ENCODE measurements at places on chromosomes 13 and 19.

DNA sequence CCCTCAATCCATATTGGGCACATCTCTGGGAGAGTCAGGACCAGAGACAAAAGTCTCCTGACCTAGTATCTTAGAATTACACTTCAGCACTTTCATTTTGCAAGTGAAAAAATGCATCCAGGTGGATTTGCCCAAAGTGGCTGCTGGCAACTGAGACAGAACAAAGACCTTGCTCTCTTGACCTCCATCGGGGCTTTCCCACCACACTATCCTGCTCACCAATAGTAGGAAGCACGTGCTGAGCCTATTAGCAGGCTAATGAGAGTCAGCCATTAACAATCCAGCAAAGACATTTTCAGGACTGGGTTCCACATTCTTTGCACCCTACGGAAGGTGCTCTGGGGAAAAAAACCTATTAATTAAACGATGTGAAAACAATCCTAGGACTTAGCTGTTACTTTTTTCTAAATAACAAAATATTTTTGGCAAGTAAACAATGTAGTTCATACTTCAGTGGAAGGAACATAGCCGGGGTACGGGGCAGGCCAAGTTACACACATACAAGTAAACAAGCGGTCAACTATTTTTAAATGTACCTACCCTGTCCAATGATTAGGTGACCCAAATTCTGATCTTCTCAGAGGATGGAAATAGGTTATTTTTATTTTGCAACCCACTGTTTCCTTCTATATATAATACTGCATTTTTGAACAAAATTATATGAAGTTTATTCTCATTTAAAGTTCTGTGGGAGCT lies 78.6 kb downstream of the CDADC1 start:
- no peak for DNase-seq

DNA sequence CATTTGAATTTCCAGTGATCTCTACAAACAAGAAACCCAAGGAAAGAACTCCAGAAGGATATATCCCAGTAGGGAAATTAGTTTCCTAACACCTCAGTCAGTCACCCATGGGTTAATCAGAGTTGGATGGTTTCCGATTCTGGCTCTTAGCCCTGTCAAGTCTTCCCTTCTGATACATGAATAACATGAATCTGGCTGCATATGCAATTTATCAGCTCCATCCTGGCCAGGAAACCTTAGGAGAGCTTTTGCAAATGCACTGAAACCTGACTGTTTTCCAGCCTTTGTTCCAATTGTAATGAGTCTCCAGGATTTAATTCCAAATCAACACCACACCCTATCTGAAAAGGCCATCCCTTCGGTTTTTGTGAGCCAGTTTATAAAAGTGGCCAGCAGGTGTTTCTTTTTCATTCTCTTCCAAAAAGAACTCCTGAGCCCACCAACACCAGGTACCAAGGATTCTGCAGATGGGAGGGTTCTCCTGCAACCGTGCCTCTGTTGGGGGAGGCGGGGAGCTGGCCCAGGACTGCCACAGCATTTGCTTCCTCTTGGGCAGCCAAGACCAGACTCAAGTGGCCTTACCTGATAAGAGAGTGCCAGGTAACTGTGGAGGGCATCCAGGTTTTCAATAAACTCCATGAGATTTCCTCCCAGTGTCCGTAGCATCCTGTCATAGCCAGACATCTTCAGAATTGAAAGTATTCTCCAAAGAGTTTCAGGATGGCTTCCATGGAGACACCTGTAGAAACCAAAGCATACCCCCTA lies 77.5 kb downstream of the C13orf42 start:
- DNase-seq: no peak

DNA sequence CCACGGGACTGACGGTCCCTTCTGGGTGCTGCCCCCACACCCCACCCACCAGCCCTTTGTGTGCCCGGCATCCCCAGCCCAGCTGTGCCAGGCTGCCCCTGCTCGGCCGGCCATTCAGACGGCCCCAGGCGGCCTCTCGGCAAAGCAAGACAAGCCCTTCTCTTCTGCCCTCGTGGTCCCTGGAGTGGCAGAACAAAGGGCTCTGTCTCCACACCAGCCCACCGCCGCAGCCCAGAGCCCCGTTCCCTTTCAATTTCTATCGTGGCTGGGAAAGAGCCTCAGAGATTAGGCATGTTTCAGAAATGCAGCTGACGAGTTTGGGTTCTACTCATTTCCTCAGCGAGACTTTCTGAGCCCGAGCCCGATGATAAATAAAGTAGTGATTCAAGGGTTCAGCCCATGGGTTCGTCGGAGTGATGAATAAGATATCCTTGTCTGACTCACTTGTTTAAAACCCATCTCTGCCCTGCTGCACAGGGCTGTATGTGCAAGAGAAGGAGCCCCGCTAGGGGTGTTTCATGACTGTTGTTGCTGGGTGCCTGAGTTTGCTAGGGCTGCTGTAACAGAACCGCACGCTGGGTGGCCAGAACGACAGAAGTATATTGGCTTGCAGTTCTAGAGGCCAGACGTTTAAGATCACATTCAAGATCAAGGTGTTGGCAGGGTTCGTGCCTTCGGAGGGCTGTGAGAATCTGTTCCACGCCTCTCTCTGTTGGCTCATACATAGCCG lies 4.3 kb downstream of the MYO9B start:
- peak; percentile 95 for DNase-seq

- DNase-seq: no peak
These were observed 516 bp upstream of the FAM32A start for GRCh38 chr19:16184665-16185122.

- no peak for DNase-seq
These were observed 238.0 kb upstream of the SOX21 start for GRCh38 chr13:94950303-94950702.

GRCh38 chr19:11364935-11365334 lies 9.5 kb upstream of the SWSAP1 start:
- DNase-seq: no peak

- no peak for DNase-seq
These were observed 6.1 kb downstream of the FOSB start for GRCh38 chr19:45473682-45474605.

GRCh38 chr13:34155931-34156607 lies 338.1 kb downstream of the RFC3 start:
- no peak for DNase-seq

DNA sequence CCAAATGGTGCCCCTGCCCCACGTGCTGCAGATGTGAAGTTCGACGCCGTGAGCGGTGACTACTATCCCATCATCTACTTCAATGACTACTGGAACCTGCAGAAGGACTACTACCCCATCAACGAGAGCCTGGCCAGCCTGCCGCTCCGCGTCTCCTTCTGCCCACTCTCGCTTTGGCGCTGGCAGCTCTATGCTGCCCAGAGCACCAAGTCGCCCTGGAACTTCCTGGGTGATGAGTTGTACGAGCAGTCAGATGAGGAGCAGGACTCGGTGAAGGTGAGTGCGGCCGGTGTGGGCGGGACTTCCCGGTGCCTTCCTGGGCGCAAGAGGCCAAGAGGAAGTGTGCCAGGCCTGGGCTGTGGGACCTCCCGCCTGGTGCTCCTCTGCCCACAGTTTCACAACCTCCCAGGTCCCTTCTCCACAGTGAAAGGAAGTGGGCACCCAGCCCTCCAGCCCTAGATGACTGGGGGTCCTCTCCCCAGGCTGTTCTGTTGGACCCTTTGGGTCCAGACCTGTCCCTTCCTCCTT lies 14.1 kb upstream of the RELB start:
- DNase-seq: no peak

- no peak for DNase-seq
These were observed 1.1 kb downstream of the CCDC97 start for GRCh38 chr19:41311072-41311471.

GRCh38 chr19:46265217-46265828 lies 31.5 kb upstream of the HIF3A start:
- peak; percentile 63 for DNase-seq

DNA sequence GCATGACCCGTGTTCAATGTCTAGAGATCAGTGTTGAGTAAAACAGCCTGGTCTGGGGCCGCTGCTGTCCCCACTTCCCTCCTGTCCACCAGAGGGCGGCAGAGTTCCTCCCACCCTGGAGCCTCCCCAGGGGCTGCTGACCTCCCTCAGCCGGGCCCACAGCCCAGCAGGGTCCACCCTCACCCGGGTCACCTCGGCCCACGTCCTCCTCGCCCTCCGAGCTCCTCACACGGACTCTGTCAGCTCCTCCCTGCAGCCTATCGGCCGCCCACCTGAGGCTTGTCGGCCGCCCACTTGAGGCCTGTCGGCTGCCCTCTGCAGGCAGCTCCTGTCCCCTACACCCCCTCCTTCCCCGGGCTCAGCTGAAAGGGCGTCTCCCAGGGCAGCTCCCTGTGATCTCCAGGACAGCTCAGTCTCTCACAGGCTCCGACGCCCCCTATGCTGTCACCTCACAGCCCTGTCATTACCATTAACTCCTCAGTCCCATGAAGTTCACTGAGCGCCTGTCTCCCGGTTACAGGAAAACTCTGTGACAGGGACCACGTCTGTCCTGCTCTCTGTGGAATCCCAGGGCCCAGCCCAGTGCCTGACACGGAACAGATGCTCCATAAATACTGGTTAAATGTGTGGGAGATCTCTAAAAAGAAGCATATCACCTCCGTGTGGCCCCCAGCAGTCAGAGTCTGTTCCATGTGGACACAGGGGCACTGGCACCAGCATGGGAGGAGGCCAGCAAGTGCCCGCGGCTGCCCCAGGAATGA lies 1.5 kb upstream of the CEACAM5 start:
- DNase-seq: no peak

GRCh38 chr19:13989487-13989886 lies 16.6 kb downstream of the RFX1 start:
- no peak for DNase-seq

- peak; percentile 69 for DNase-seq
These were observed at the start of gene ZNF814 for GRCh38 chr19:57888560-57889231. TSS of gene ZNF814 (minus strand) at chr19:57889037. CDS start at chr19:57888802, 235 bp downstream.

DNA sequence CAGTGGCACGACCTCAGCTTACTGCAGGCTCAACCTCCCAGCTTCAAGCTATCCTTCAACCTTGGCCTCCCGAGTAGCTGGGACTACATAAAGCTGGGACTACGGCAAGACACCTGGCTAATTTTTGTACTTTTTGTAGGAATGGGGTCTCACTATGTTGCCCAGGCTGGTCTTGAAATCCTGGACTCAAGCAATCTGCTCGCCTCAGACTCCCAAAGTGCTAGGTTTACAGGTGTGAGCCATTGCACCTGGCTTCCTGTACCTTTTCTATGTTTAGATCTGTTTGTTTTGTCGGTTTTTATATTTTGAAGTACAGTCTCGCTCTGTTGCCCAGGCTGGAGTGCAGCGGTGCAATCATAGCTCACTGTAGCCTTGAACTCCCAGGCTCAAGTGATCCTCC lies 17.5 kb upstream of the TICAM1 start:
- DNase-seq: no peak

- peak; percentile 14 for DNase-seq
These were observed 104.5 kb downstream of the URI1 start for GRCh38 chr19:30046522-30046921.

- DNase-seq: no peak
These were observed 27.2 kb downstream of the MYH14 start for GRCh38 chr19:50230379-50231351.

DNA sequence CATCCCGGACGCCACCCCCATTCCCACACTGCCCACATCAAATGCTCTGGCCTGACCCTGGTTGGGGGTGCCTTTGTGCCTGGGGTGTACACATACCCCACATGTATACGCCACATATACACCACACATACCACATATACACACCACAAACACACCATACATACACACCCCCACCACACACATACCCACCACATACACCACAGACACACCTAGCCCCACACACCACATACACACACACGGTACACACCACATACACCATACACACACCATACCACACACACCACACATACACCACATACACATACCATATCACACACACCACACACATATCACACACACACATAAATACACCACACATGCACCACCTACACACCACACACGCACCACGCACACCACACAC lies 10.2 kb downstream of the ERFL start:
- no peak for DNase-seq

- DNase-seq: no peak
These were observed 23.5 kb upstream of the DCLK1 start for GRCh38 chr13:36154567-36155291.

DNA sequence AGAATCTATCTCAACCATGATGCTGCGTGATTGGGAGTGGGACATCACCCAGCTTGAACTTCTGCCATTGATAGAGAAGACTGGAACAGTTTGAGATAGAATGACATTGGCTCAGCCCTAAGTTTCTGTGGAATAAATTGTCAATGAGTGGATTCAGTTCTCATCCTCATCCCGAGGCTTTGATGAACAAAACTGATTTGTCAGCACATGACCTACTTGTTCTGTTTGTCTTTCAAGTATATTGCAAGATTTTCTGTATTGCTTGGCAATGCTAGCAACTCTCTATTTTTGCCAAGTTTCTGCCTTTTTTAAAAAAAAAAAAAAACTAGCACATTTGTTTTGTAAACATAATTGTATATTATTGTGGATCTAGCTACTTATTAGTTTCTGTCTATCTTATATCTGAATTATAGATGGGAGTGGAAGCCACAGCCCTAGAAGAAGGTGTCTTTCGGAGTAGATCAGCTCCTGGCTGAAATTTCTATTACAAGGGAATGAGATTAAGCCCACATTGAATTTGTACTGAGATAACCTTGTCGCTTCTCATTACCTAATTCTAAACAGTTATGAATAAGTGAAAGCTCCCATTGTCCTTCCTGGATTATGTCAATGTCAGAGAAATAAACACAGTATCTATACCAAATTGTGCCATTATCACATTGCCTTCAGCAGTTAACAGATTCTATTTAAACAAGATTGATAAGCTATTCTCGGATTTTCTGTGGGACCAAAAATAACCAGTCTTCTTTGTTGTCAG lies 166.1 kb downstream of the TNFSF13B start:
- DNase-seq: no peak

DNA sequence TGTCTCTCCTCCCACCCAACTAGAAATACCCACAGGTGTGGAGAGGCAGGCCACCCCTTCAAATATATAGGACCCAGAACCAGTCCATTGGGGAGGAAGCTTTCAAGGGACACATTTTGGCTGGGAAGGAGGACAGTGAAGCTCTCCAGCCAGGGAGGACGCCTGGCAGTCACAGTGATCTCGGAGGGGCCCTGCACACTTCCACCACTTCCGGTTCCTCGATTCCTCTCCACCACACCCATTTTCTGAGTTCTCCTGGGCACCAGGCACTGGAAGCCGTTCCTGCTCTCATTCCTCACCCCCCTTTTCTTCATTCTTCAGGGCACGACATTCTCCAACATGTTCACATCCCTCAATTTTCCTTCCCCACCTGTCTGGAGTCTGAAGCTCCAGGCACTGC lies 30.4 kb upstream of the CEACAM21 start:
- no peak for DNase-seq

DNA sequence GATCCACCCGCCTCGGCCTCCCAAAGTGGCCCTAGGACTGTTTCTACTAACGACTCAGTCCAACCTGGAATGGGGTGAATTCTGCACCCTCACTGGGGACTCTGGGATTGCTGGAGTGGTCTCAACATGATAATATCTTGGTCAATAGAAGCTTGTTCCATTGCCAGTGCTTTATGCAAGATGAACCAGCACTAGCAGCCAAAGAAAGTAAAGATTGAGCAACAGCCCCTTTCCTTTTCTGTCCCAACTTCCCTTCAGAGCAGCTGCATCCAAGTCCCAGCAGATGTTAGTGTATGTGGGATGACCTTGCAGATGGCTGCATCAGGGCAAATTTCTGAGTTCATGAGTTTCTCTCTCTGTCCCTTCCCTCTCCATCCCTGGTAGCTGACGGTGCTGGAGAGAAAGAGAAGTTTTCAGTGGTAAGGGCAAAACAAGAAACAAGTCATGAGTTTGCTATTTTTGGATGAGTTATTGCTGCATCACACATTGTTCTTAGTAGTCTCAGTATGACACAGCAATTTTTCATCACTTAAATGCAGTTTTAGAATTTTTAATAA lies 183.6 kb upstream of the EDNRB start:
- peak; percentile 61 for DNase-seq

Data from fibroblast of the conjunctiva (primary cell).